NCI-H2227 treated with DMSO at 0.1 percent for 48 hours (cell line): ENCODE measurements at places on chromosomes 7 and 10.

- no peak for DNase-seq
Observed at GRCh38 chr10:13152296-13152695, 9.1 kb upstream of the MCM10 start.

DNA sequence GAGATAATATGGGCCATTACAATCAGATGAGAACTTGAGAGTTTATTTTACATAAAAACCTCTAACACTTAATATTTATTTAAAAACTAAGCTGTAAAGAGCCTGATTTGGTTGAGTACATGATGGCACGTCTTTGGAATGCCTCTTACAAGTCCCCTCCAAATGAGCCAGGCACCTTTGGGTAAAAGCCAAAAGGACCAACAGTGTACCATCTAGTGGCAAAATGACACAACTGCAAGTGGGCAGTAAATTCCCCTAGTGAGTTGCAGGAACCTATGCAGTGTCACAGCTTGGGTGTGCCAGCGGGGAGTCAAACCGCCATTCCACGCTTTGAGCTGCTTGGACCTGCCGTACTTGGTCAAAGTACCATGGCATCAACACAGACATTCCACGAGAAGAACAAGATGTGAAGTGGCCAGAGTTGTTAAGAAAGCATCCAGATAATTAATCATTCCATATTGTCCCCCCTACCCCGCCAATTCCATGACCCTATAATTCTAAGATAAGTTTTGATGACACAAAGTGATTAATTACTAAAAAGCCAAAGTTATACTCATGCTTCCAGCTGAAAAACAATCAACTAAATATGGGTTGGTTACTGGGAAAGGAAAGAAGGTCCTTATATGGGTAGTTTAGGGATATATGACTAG is 115.2 kb downstream of the SORBS1 start:
- DNase-seq = peak; percentile 37

- no peak for DNase-seq
Observed at GRCh38 chr7:47040795-47041347, 541.0 kb downstream of the TNS3 start.

- DNase-seq = no peak
Observed at GRCh38 chr7:36216063-36216684, 63.1 kb downstream of the EEPD1 start.

DNA sequence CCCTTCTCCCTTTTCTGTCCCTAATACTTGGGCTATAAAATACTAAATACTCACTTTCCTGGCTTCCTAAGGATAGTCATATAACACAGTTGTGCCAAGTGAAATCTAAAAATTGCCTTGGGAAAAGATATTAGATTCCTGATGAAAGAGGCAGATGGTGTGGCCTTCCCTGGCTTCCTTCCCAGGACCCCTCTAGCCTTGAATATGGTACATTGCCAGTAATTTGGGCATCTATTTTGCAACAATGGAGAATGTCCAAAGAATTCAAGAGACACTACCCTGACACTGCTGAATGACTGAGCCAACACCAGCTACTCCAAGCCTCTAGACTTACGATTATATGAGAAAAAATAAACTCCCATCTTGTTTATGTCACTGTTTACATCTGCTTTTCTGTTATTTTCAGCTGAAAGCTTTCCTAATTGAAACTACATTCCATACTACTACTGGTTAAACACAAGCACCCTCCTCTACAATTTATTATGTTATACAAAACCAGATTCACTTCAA is 17.9 kb downstream of the COPG2 start:
- DNase-seq = no peak

DNA sequence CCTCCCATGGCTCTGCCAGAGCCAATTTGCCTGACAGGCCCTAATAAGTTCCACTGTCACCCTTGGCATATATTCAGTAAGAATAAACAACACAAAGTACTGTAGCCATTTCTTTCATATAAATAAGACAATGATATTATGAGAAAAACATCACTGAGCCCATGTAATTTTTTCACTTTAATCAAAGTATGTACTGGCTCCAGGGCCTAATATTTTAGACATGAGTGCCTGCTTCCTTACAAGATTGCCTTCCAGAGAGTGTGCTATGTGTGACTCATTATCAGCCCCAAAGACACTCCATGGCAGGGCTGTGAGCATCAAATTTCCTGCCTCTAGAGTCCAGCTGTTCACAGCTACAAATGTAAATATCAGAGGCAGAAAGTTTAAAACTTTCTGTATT is 297.6 kb downstream of the LHFPL3 start:
- DNase-seq = peak; percentile 21

DNA sequence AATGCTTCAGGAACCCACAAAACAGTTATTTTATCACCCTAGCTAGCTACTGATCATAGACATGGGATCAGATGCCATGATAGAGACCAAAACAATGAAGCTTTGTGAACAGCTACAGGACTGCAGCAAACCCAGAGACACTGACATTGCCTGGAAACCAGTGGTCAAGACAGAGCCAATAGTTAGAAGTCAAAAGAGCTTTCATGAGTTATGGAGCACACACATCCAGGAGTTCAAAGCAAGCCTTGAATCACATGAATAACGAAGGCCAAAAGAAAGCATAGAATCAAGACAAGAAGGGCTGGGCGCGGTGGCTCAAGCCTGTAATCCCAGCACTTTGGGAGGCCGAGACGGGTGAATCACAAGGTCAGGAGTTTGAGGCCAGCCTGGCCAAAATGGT is 34.5 kb upstream of the GSAP start:
- no peak for DNase-seq

GRCh38 chr7:1752771-1753563 is 82.9 kb downstream of the ELFN1 start:
- no peak for DNase-seq

- DNase-seq = no peak
Observed at GRCh38 chr7:151727579-151728285, 149.2 kb downstream of the PRKAG2 start.

GRCh38 chr10:817371-817770 is 114.1 kb downstream of the LARP4B start:
- no peak for DNase-seq

DNA sequence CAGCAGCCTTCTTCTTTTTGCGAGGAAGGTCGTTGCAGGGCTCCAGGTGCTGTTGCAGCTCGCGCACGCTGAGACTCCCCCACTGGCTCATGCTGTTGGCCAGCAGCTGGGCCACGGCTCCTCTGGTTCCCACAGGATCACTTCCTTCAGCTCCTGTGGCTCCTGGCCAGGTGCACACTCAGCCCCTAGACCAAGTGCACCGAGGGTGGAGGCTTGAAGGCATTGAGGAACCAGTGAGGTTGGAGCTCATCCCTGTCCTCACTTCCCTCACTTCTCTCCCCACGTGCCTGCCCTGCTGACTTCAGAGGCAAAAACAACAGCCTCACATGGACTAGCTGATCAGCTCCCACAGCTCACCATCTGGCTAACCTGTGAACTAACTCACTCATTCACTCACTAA is 46.2 kb upstream of the ADRB1 start:
- DNase-seq = no peak

DNA sequence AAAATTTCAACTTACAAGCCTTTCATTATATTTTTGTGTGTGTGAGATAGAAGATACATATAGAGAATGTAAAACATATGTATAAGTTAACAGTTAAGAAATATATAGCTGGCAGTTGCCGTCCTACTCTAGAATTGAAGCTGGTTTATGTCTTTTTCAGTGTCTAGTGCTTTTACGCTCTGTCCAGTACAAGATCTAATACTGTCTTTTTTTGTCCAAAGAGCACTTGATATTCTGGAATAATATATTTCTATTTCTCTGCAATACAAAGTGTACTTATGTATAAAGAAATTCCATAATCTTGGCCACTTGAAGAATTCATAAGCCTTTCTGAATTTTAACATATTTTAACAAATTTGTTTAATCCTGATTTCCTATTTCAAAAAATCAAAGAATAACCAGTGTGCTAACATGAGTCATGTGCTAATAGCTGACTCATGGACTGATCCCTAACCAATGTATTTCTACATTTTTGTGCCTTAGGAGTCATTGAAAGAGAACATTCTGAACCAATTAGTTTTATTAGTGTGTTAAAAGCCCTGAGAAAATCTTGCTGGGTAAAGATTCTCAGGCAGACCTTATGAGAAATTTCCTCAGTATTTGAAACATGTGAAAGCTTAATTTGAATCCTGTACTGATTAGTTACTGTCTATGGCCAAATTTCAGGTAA is 73.2 kb upstream of the CCAR1 start:
- no peak for DNase-seq

DNA sequence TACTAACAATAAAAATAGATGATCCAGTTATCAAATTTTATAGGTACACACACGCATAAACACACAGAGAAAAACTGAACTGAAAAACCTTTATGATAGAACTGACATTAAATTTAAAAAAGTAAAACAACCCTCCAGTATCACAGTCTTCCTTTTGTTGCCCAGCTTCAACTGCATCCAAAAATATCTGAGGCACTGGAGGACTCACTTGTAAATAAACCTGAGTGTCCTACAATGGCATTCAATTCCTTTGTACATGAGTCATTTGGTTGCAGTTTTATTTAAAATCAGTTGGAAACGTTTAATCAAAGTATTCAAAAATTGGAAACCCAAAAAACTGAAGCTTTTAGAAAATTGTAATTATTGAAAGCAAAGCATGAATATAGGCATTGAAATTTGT is 265.2 kb upstream of the CSTF2T start:
- no peak for DNase-seq

DNA sequence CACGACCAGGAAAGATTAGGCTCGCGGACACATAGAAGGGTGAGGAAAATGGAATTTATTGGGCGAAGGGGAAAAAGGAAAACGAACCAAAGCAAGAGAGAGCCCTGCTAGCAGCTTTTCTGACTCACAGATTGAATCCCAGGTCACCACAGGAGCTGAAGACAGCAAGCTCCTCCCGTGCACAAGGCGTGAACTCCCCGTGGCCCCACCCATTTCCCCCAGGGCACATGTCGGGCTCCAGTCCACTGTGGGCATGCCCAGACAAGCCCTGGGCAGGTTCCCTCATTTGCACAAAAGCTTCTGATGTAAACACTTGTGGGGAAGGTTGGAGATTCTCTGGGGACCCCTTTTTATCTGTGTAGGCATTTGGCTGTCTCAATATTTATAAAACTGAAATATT is 582.4 kb downstream of the SUGCT start:
- no peak for DNase-seq

DNA sequence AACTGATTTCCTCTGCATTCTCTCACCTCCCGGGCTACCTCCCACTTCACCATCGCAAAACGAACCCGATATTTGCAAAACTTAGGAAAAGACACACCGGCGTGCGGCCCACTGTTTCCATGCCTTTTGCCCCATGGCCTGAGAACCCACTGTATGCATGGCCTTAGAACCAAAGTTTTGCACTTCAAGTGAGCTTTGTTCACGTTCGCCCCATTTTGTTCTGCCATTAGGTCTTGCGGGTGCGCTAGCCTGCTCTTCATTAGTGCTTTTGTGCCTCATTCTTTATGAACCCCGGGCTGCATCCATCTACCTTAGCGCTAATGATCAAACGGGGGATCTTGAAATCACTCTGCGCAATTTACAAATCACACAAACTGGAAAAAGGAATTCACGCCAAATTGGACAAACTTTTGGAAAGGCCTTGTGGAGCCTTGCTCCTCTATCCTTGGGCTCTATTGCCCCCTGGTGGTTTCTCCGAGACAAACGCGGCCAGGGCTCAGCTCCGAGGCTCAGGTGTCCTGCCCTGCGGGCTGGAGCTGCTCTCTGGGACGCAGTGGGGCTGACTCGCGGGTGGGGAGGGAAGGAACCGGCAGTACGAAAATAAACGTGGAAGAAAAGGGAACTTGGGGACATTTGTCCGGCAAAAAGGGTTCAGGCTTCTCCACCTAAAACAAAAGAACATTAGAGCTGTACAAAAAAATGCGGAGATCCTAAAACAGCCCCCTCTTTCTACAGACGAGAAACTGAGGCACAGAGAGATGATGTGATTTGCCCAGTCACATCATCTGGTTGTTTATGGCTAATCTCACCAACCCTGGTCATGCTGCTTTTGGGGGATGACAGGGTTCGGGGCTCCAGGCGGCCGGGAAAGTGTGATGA is 300.4 kb upstream of the NFE2L3 start:
- peak; percentile 68 for DNase-seq

DNA sequence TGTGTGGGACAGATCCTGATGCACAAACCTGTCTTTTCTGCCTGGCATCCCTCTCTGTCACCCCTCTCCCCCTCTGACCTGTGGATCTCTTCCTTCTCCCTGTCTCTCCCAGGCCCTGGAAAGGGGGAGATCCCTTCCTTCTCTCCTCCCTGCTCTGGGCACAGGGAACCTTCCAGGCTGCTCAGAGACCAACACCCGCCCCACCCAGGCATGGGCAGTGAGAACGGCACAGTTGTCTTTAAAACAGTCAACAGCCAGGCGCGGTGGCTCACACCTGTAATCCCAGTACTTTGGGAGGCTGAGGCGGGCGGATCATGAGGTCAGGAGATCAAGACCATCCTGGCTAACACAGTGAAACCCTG is 34.7 kb downstream of the KCNH2 start:
- DNase-seq = no peak

DNA sequence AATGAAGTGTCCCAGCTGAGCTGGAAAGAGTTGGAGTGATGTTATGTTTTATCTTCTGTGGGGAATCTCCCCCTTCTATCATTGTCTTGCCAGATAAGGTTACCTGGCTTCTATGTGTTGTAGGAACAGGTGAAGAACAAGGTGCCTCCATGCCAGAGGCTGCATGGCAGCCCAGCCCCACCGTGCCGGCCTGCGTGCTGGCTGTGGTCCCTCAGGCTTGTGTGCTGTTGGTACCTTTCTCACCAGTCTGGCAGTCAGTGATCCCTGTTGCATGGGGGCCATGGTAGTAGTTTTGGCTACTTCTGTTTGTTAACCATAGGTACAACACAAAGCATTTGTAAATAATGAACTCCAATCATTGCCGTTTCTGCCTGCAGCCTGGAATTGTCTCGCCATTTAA is 37.9 kb downstream of the CCM2 start:
- no peak for DNase-seq

DNA sequence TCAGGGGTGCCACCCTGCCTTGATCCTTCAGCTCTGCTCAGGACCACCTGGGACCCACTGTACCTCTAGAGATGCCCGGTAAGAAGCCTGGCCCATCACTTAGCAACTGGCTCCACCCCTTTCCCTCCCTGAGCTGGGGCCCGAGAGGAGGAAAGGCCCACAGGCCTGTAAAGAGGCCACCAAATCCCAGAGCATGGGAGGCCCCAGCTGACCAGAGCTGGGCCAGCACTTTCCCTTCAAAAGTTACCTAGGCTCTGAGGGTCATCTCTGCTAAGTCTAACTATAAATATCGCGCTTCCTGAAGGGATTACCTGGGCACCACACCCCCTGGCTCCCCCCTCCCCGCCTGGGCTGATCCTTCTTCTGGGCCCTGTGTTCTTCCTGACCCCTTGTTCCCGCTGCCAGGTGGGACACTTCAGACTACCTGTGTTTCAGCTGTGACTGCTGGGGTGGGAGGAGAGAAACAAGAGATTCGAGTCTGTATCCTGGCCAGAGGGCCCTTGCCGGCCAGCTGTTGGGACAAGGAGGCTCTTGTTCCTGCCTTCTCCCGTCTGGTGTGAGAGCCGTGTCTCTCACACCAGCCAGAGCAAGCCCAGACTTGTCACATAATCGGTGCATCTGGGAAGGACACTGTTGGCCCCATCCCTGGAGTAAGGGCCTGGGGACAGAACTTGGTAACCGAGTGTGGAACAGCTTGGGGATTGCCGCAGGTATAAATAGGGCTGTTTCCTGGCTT is 22.8 kb upstream of the ANKRD2 start:
- no peak for DNase-seq

- no peak for DNase-seq
Observed at GRCh38 chr7:27899601-27900000, 159.6 kb downstream of the TAX1BP1 start.
